CD4-positive, alpha-beta T cell treated with Interleukin-15 for 4 hours (primary cell): ENCODE measurements at places on chromosomes 3 and 15.
A peak's percentile ranks its signal among the peaks of the same experiment; 100 is the strongest.

- DNase-seq, result no peak
Measured at GRCh38 chr3:94593526-94594150, 530.8 kb downstream of the NSUN3 start.

GRCh38 chr3:144350125-144350524, 378.5 kb downstream of the DIPK2A start:
- DNase-seq, result no peak

DNA sequence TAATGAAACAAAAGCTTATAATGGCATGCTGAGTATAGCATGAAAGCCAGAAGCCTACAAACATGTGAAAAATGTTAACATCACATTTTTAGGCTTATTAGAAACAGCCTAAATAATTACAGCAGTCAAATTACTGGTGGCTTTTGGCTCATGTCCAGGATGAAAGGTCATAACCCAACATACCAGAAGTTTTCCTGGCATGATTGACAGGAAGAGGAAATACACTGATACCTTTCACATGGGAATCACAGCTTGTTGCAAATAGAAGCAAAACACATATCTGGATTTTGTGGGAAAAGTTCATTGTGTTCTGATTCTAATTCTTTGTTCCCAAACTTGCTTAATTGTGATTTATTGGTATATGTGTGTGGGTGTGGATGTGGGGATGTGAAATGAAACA, 393.5 kb upstream of the ARRDC4 start:
- no peak for DNase-seq

- DNase-seq, result no peak
Measured at GRCh38 chr3:155704771-155705559, 39.9 kb downstream of the PLCH1 start.

DNA sequence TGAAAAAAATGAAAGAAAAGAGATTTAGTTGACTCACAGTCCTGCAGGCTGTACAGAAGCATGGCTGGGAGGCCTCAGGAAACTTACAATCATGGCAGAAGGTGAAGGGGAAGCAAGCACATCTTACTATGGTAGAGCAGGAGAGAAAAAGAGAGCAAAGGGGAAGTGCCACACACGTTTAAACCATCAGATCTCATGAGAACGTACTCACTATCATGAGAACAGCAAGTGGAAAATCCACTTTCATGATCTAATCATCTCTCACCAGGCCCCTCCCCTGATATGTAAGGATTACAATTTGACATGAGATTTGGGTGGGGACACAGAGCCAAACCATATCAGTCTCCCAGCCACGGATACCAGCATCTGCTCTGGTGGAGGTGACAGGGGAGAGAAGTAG, 50.8 kb upstream of the CPOX start:
- DNase-seq, result no peak

GRCh38 chr3:19346759-19347158, 198.4 kb downstream of the KCNH8 start:
- DNase-seq, result no peak

DNA sequence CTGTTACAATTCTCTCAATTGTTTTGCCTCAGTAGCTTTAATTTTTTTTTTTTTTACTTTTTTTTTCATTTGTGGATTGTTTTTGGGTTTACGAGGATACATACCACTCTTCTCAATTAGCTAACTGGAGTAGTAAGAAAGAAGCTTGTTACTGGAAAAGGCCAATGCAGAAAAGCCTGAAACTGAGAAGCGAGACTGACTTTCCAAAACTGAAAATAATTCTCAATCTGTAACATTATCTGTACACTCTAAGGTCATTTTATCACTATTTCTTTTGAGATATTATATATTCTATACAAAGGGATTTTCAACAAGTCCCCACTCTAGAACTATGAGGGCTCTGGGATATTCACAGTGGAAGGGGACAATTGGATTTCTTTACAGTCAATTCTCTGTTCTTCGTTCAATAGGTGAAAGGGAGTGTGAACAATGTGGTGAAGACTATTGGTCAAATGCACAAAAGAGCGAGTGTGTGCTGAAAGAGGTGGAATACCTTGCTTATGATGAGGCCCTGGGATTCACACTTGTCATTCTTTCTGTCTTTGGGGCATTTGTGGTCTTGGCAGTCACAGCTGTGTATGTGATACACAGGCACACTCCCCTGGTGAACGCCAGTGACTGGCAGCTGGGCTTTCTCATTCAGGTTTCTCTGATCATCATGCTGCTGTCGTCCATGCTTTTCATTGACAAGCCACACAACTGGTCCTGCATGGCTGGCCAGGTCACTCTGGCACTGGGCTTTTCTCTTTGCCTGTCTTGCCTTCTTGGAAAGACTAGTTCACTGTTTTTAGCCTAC, 83.9 kb upstream of the KCNAB1 start:
- DNase-seq, result no peak

- no peak for DNase-seq
Measured at GRCh38 chr15:38512901-38513300, 51.7 kb downstream of the RASGRP1 start.

- DNase-seq, result no peak
Measured at GRCh38 chr15:89649716-89650115, 5.6 kb downstream of the KIF7 start.

DNA sequence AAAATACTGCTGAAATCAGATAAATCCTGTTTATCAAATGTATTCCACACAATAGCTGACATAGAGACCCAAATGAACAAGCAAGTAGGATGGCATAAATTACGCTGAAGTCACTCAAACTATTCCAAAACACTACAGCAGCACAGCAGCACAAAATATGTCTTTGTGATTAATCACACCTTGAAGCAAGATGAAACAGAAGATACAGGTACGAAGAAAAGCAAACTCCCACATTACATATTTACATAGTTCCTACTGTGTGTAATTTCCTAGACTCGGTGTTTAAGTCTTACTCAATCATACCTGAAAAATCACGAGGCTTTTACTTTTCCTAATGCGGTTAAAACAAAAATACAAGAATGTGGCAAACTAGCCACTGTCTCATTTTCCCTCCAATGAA, 38.3 kb downstream of the CHSY1 start:
- no peak for DNase-seq

GRCh38 chr3:136937175-136937574, 20.6 kb upstream of the IL20RB start:
- no peak for DNase-seq

DNA sequence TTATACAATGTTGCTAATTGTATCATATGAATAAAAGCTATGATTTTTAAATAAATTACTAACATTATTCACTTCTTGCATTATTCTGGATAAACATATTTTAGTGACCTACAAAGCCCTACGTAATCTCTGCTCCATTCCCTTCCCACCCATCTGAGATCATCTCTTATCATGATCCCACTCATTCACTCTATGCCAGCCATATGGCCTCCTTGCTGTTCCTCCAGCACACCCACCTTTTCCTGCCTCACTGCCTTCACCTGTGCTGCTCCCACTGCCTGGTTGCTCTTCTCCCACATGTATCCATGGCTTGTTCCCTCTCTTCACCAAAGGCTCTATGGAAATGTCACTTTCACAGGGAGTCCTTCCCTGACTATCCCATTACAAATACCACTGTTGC, 7.3 kb upstream of the USP8 start:
- no peak for DNase-seq

DNA sequence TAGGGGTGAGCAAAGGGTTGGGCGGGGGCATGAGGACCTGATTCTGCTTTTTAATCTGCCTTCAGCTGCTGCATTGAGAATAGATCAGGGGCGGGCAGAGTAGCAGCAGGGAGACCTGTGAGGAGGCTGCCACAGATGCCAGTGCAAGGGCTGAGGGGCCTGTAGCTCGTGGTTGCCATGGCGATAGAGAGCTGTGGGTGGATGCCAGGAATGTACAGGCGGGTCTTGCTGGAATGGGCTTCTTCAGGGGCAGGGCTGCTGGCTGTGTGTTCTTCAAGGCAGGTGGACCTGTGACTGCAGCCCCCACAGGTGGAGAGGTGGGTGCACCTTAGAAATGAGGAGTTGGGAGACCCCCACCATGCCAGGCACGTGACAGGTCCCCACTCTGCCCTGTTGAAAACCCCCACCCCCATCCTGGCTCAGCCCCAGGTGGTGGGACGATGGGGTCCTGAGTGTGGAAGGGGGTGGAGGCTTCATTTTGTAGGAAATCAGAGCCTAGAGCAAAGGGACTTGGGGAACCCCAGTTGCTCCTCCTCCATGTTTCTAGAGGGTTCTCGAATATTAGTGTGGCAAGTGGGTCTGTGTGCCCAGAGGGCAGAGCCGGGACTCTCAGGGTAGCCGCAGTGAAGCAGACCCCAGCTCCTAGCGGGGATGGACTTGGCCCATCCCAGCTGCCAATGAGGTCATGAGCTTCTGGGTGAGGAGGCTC, 38.3 kb downstream of the SLC6A6 start:
- DNase-seq, result no peak

GRCh38 chr15:38242055-38242454, 10.6 kb upstream of the SPRED1 start:
- DNase-seq, result no peak

- no peak for DNase-seq
Measured at GRCh38 chr3:189710620-189711402, 79.6 kb downstream of the TP63 start.

GRCh38 chr15:63339836-63340235, 41.8 kb downstream of the CA12 start:
- DNase-seq, result no peak

DNA sequence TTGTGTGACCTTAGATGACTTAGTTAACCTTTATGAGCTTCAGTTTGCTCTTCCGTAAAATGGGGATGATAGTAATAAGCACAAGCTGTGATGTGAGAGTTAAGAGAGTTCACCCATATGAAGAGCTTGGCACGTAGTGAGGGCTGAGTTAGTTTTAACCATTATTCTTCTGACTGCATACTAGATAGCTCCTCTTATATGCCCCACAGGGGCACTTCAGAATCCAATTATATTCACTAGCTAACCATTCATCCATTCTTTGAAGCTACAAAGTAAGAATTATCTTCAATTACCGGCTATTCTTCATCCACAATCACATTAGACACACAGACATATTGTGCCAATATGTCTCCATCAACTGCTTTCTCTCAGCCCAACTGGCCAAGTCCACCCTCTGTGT, 159.0 kb upstream of the STT3B start:
- no peak for DNase-seq

DNA sequence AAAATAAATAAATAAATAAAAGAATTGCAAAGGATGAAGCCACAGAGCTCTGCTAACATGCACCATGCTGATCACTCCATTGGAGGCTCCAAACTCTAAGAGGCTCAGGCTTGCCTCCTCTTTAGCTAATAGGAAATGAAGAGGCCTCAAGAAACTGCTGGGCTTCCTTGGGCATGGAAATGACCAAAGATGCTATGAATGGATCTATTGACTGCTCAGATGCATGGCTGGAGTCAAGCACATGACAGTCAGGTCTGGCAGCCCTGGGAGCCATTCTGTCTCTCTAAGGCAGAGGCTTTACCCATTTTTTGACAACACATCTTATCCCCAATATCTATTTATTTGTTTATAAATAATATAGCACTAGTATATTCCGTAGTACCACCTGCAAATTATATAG, 5.3 kb upstream of the LIPC start:
- no peak for DNase-seq

DNA sequence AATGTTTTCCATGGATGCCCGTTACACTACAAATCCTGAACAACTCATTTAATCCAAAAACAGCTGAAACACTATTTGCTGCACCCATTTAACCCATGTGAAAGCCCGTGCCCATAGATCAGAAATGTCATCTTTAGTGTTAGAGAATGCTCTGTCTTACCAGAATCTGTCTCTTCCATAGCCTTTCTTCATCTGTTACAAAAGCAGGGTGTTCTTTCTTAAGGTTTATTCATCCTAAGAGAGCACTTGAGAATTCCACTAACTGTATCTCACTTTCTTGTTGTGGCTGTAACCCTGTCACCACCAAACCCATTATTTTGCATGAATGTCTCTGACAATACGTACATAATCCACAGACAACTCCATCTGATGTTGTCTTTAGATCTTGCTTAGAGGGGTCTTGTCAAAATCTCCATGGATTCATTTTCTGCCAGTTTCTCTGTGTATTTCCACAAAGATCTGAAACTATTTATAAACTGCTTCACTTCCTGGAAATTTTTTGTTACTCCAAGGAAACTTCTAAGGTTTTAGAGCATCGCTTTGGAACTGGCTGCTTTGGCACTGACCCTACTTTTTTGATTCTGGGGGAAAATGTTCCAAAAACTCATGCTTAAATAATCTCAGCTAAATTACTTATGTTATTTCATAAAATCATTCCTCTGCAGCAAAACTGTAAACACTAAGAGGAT, 167.8 kb upstream of the CCDC54 start:
- no peak for DNase-seq

DNA sequence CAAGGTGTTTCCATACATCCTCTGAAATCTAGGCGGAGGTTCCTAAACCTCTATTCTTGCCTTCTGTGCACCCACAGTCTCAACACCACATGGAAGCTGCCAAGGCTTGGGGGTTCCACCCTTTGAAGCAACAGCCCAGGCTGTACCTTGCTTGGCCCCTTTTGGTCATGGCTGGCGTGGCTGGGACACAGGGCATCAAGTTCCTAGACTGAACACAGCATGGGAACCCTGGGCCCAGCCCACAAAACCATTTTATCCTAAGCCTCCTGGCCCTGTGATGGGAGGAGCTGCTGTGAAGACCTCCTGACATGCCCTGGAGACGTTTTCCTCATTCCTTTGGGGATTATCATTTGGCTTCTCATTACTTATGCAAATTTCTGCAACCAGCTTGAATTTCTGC, 739.0 kb upstream of the NECTIN3 start:
- no peak for DNase-seq

GRCh38 chr3:114168150-114168549, 10.7 kb downstream of the DRD3 start:
- no peak for DNase-seq

DNA sequence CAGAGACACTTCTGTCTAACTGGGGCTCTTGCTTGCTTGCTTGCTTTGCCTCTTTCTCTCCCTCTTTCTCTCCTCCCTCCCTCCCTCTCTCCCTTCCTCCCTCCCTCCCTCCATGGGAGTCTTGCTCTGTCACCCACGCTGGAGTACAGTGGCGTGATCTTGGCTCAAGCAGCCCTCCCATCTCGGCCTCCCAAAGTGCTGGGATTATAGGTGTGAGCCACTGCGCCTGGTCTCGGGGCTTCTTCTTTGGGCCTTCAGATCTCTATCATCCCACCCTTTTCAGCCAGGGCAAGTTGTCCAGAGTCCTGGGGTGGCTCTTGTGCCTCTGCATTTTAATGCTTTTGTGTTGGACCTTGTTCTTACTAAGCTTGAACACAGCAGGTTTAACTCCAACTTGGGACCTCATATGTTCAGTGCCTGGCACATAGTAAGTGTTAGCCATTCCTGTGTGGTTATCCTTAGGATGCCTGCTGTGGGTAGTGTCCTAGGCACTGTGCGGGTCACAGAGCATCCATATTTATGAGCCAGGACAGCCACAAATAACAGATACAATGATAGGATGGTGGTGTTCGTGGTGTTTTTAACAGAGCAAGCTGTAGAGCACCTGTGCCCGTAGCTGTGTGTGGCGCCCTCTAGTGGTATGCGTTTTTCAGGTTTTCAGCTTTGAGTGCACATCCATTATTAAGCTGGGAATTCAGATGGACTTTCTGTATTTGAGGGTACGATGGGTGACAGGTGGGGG, 75.1 kb downstream of the CCK start:
- DNase-seq, result peak; percentile 64
